ENCODE measurements at places on chromosomes 3 and 15. TPM values are rescaled to one million over a fixed set of nuclear protein-coding genes. Genes with fewer than 3 reads are reported as not detected.

LRRIQ4 gene
- 0.49 TPM for total RNA-seq

CX3CR1 gene
- 0.25 TPM for total RNA-seq

RFC4 gene
- total RNA-seq, result 136 TPM

C3orf85 gene
- not detected for total RNA-seq

AHSG gene
- total RNA-seq, result not detected

IL17RD gene
- not detected for total RNA-seq

CATSPER2 gene
- total RNA-seq, result 0.91 TPM

GOLGA6L10 gene
- total RNA-seq, result 1.1 TPM

LSAMP gene
- not detected for total RNA-seq

VEPH1 gene
- not detected for total RNA-seq

CYP8B1 gene
- total RNA-seq, result not detected

GOLGA6L9 gene
- 1.8 TPM for total RNA-seq

RASA2 gene
- 40.2 TPM for total RNA-seq

TMOD2 gene
- 4.2 TPM for total RNA-seq

CTNNB1 gene
- 141 TPM for total RNA-seq

NAALADL2 gene
- 0.48 TPM for total RNA-seq

USP19 gene
- total RNA-seq, result 55.5 TPM

ITIH3 gene
- not detected for total RNA-seq

GOLGA6L7 gene
- not detected for total RNA-seq

ONECUT1 gene
- not detected for total RNA-seq

MAGI1 gene
- total RNA-seq, result 0.12 TPM

PPP1R14D gene
- total RNA-seq, result not detected

ASB14 gene
- not detected for total RNA-seq

REC114 gene
- total RNA-seq, result not detected

WDR73 gene
- total RNA-seq, result 22.1 TPM

CCR9 gene
- total RNA-seq, result not detected

CD86 gene
- 0.08 TPM for total RNA-seq

ANKUB1 gene
- not detected for total RNA-seq

TMEM212 gene
- total RNA-seq, result not detected

CIDEC gene
- total RNA-seq, result not detected

PGBD4 gene
- 2.8 TPM for total RNA-seq

PRR23E gene
- total RNA-seq, result not detected

WDR93 gene
- not detected for total RNA-seq

TMEM44 gene
- total RNA-seq, result 4.4 TPM

OXTR gene
- total RNA-seq, result 0.60 TPM

PPCDC gene
- total RNA-seq, result 33.7 TPM

FBLN2 gene
- total RNA-seq, result 3.1 TPM

CFAP44 gene
- total RNA-seq, result 3.5 TPM

HCN4 gene
- total RNA-seq, result not detected

RAD51 gene
- 69.6 TPM for total RNA-seq

CIAO2A gene
- 99.2 TPM for total RNA-seq

NPAP1 gene
- total RNA-seq, result not detected

HDC gene
- total RNA-seq, result 0.33 TPM

MNS1 gene
- 0.70 TPM for total RNA-seq

FBXO40 gene
- total RNA-seq, result not detected

IRAK2 gene
- total RNA-seq, result 2.6 TPM

Data from activated naive CD8-positive, alpha-beta T cell treated with anti-CD3 and anti-CD28 coated beads for 36 hours (primary cell).